ENCODE measurements at places on chromosomes 12 and 14.
A peak's percentile ranks its signal among the peaks of the same experiment; 100 is the strongest.

DNA sequence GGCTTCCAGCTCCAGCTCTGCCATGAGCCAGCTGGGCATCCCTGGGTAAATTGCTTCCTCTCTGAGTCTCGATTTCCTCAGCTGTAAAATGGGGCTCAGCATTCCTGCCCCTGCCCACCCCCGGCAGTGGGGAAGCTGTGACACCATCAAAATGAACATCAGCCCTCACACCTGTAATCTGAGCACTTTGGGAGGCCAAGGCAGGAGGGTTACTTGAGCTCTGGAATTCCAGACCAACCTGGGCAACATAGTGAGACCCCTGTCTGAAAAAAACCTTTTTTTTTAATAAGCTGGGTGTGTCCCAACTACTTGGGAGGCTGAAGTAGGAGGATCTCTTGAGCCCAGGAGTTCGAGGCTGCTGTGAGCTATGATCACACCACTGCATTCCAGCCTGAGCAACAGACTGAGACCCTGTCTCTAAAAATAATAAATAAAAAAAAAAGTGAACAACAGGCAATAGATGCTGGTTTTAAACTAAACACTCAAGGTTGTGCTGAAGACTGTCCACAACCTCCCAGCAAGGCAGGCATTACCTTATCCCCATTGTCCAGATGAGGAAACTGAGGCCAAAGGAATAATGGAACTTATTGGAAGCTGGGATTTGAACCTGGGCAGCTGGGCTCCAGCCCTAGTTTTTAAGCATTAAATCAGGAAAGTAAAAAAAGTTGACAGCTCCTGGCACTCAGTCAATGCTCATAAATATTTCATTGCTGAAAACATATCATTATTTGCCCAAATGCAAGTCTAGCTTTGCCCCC, 4.3 kb downstream of the TRPV4 start:
- DNase-seq, result no peak

GRCh38 chr12:52033446-52034140, 17.6 kb upstream of the NR4A1 start:
- no peak for DNase-seq

DNA sequence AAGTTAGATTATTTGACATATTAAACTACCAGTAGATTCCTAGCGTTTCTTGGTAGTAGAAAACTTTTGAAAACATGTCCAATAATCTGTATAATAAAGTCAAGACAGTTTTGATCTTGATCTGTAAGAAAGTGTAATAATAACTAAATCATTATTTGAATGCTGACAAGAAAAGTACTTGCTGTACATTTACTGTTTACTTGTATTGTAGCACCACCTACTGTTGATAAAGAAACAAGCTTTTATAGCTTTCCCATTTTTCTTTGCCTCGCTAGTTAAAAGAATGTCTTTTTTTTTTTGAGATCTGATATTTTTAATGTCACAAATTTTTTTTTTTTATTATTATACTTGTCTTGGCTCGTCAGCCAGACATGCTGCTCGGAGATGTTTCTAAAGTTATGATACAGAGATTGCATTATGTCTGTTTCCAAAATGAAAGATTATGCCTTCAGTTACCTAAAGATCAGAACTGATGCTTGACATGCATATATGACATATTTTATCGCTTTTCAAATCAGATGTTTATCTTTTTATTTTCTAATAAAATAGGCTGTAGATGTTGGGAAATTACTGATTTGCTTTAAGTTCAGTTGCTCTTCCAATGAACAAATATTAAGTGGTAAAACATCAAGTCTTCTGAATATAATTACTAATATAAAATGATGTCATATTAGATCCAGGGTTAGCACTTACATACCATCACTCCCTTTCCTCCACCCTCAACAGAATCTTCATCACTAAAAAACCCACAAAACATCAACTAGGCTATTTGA, 140.5 kb downstream of the AKAP6 start:
- peak; percentile 78 for DNase-seq

- DNase-seq, result no peak
Measured at GRCh38 chr12:62259631-62259992, 592 bp upstream of the USP15 start.

DNA sequence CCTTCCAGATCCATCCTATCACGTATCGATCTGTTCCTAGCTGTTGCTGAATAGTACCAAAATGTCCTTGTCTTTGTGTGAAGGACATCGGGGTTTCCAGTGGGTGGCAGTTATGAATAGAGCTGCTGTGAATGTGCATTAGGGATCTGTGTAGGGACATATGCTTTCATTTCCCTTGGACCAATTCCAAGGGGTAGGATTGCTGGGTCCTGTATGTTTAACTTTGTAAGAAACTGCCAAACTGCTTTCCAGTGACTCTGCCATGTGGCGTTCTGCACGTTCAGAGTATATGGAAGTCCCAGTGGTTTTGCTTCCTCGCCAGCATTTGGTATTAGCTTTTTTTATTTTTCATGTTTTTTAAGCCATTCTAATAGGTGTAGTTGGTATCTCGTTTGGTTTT, 28.6 kb downstream of the PACS2 start:
- DNase-seq, result peak; percentile 85

DNA sequence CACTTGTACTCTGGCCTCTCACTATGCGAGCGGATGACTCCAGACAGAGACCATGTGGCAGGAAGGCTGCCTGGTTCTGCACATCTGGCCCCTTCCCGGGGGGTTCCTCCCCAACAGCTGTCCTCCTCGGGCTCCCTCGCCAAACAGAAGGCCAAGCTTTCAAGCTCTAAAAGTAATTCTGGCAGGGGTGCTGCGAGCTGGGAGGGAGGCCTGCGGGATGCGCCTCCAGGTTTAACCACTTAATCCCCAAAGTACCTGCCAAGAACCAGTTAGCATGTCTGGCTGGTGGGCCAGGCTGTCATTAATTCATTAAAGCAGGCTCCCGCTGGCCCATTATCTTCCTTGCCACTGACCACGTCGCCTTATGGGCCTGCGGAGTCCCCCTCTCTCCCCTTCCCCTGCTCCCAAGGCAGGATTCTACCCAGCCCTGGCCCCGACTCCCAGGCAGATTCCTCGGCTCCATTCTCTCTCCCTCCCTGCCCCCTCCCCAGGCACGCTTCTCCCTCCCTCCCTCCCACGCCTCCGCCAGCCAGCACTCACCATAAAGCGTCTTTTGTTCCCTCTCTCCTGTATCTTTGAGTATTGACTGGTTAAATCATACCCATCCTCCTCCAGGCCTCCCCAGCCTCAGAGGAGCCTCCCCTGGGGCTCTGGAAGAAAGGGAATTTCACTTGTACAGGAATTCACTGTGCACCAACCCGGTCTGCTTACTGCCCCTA, 4.9 kb downstream of the HRK start:
- peak; percentile 83 for DNase-seq

GRCh38 chr14:73025544-73025943, 1.4 kb downstream of the ZFYVE1 start:
- no peak for DNase-seq

GRCh38 chr12:105503619-105504018, 173.1 kb downstream of the C12orf75 start:
- no peak for DNase-seq
